Stomach (tissue), 19 donors: ENCODE measurements at places on chromosomes 5 and 9. TPM values are rescaled to one million over a fixed set of nuclear protein-coding genes. Genes with fewer than 3 reads are reported as not detected.

The SH3RF2 gene
- polyA plus RNA-seq = 23.1 TPM

The NUDT12 gene
- 8.2 TPM for polyA plus RNA-seq

The C9orf153 gene
- not detected for polyA plus RNA-seq

The MLANA gene
- polyA plus RNA-seq = not detected

The TUSC1 gene
- 10.5 TPM for polyA plus RNA-seq

The SOX30 gene
- 0.08 TPM for polyA plus RNA-seq

The GADD45G gene
- polyA plus RNA-seq = 104 TPM

The NMRK1 gene
- 44.8 TPM for polyA plus RNA-seq

The FOXD1 gene
- 0.19 TPM for polyA plus RNA-seq

The PRKAA1 gene
- 23.7 TPM for polyA plus RNA-seq

The PRPF4 gene
- 11.4 TPM for polyA plus RNA-seq

The SH3PXD2B gene
- polyA plus RNA-seq = 7.4 TPM

The FOXD4L3 gene
- not detected for polyA plus RNA-seq

The CNTFR gene
- polyA plus RNA-seq = 2.9 TPM

The PCDHAC2 gene
- 0.19 TPM for polyA plus RNA-seq

The ARSI gene
- polyA plus RNA-seq = not detected

The COL15A1 gene
- 13.3 TPM for polyA plus RNA-seq

The PCDHGA3 gene
- polyA plus RNA-seq = not detected
